ENCODE measurements at places on chromosomes 5 and 9.

DNA sequence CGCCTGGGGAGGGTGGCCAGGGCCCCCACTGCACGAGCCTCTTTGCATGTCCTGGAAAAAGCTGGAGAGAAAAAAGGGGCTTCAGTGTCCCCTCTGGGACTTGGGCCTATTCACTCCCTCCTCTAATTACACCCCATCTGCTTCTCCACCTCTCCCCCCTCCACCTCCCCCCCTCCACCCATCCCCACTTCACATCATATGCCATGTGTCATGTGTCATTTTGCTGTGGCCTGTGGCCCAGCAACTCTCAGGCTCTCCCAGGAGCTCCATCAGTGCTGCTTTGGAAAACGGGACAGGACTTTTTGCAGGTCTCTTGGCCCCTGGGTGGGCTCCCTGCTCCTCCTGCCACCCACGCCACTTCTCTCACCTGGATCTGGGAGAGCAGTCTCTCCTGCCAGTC lies 68.7 kb downstream of the NTNG2 start:
- no peak for DNase-seq

DNA sequence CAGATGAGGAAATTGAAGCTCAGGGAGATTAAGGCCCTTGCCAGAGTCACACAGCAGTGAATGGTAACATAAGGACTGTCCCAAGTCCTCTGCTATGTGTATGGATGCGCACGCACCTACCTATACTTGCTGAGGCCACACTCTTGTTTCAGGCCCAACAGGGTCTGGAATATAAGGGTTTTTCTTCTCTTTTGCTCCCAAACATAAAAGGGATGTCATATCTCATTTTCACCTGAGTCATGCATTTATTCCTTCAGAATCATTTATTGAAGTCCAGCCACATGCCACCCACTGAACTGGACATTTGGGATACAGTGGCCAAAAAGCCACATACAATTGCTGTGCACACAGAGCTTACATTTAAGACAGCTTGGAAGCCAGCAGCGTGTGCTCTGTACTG lies 92.0 kb downstream of the SH3TC2 start:
- DNase-seq = no peak

GRCh38 chr9:129682381-129682780 lies 16.9 kb downstream of the PRRX2 start:
- no peak for DNase-seq

GRCh38 chr9:93332317-93332716 lies 119.2 kb upstream of the FAM120A start:
- no peak for DNase-seq

- no peak for DNase-seq
Measured at GRCh38 chr5:150109921-150110320, 23.6 kb upstream of the CSF1R start.

- no peak for DNase-seq
Measured at GRCh38 chr9:113946496-113947115, 70.5 kb downstream of the ZNF618 start.

DNA sequence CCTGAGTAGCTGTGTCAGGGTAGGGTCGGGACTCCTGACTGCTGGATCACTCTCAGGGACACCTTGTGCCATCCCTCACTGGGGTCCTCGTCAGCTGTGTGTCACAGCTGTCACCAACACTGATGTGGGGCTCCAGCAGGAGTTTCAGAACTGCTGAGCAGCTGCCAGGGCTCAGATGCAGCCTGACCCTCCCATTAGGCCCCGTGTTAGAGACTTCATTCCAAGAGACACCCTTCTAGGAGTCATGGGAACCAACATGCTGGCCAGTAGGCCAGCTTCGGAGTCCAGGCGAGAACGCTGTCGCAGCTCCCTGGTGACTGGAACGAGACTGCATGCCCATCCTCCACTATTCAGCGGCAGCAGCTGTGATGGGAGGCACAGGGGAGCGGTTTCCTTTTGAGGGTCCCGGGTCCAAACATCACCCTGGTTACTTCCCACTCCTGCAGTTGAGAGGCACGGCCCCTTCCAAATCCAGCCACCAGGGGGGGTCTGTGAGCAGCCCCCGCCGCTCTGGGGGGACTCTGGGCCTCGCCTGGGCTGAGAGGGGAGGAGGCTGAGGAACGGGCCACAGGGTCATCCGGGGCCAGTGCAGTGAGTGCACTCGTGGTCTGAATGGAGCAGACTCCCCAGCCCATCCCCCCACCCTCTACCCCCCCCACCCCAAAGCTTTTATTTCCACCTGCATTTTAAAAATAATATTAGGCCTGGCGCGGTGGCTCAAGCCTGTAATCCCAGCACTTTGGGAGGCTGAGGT lies 12.6 kb upstream of the TCF7 start:
- DNase-seq = peak; percentile 80

DNA sequence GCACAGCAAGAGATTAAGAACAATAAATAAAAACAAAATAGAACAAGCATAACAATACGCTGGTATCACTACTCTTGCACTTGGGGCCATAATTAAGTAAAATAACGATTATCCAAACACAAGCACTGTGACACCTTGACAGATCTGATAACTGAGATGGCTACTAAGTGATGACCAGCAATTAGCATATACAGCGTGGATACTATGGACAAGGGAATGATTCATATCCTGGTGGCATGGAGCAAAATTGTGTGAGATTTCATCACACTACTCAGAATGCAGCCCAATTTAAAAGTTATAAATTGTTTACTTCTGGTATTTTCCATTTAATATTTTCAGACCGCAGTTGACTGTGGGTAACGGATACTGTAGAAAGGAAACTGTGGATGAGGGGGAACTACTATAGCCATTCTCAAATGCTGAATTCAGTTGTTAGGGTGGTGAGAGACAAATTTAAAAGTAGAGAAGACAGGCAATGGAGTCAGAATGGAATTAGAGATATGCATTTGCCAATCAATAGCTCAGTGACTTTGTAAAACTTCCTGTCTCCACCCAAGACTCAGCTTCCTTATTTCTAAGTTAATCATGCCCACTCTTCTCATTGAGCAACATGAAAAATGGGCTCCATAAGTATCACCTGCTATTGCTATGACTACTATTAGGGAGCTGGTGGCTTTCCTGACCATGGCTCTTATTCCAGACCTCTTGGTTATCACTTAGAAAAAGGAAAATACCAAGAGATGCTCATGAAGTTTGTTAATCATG lies 300.8 kb downstream of the TRIM32 start:
- DNase-seq = no peak
